Lower lobe of right lung (tissue), 2 donors: ENCODE measurements at places on chromosomes 7 and 10. TPM values are rescaled to one million over a fixed set of nuclear protein-coding genes. Genes with fewer than 3 reads are reported as not detected.

Gene CUBN
- total RNA-seq, result 2.2 TPM

GRCh38 chr10:130138479-130138866 lies 2.3 kb downstream of the GLRX3 start:
- no peak for DNase-seq

Gene SPDYE5
- total RNA-seq, result not detected

Gene CCDC172
- not detected for total RNA-seq

GRCh38 chr7:137816696-137817320 lies 30.0 kb downstream of the DGKI start:
- DNase-seq, result no peak
